ENCODE measurements at places on chromosomes 6 and 20.

GRCh38 chr6:165274611-165275010, 34.8 kb downstream of the C6orf118 start:
- no peak for DNase-seq

- no peak for DNase-seq
Observed at GRCh38 chr6:39714802-39715201, 10.4 kb downstream of the KIF6 start.

DNA sequence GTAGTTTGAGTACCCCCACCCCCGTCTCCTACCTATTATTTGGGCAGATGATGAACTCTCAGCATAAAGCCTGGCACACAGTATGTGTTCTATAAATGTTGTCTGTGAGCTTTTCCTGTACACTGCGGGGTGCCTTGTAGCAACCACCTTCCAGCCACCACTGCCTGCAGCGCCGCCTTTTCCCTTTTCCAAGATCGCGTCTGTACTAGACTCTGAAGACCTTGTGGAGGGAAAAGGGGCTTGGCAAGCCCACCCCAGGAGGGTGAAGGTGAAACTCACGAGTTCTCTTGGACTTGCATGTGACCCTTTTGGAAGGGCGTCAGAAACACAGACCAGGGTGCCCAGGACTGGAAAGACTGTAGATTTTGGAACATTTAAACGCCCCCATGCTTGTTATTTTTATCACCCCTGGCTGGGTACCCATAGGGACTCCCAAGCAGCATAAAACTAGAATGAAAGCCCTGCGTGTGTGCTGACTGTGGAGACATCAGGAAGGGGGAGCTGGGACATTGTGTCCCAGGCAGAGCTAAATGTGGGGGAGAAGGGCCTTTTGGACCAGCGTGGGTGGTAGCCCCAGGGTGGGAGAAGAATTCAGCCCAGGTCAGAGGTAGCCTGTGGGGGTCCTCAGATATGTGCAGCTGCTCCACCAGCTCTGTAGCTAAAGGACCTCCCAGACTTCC, 8.3 kb downstream of the BAK1 start:
- no peak for DNase-seq

GRCh38 chr6:15148356-15148946, 97.4 kb upstream of the JARID2 start:
- DNase-seq, result no peak

DNA sequence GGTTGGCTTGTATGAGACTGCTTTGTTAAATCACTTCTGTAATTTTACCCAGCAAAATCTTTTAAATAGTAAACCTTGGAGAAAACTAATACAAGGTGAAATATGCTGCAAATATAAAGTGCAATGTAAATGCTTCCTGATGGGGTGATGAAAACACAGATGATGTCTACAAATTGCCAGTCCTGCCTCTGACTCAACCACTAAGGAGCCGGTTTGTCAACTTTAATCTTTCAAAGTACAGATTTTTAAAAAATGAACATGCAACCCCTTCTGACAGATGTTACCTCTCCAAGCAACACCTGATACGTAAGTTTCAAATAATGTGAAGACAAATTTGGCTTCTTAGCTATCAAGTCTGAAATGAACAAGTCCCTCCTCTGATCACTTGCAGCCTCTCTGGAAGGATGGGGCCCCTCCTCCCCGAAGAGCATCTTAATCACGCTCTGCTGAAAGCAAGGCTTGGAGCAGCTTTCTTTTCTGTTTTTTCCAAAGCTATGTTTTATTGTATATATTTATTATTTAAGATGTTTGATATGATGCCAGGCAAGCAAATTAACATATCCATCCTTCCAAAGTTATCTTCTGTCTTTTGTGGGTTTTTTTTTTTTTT, 196.0 kb downstream of the MYLK4 start:
- DNase-seq, result no peak

- no peak for DNase-seq
Observed at GRCh38 chr6:133352046-133352445, 110.9 kb downstream of the EYA4 start.

DNA sequence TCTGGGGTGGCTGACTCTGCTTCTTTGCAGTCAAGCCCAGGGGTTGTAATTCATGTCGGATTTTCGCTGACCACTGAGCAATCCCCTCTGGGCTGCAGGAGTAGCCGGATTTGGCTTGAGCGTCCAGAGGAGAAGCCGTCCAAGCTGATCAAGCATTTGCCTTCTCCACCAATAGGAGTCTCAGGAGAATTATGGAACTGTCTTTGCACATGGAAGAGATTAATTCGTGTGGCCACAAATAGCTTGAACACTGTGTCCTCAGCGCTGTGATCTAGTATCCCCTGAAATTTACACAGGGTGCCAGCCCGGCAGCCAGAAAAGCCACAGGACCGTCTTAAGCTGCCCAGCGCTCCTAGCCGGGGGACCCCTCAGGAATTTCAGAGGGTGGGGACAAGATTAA, 37.1 kb downstream of the EYA2 start:
- DNase-seq, result no peak

GRCh38 chr6:113642714-113643406, 214.3 kb upstream of the MARCKS start:
- no peak for DNase-seq

Data from activated CD8-positive, alpha-beta memory T cell treated with anti-CD3 and anti-CD28 coated beads, Interleukin-2, amount 50 U/mL, for 4 hours (primary cell).